OCI-M1 (cell line): ENCODE measurements at places on chromosomes 13 and 19.

DNA sequence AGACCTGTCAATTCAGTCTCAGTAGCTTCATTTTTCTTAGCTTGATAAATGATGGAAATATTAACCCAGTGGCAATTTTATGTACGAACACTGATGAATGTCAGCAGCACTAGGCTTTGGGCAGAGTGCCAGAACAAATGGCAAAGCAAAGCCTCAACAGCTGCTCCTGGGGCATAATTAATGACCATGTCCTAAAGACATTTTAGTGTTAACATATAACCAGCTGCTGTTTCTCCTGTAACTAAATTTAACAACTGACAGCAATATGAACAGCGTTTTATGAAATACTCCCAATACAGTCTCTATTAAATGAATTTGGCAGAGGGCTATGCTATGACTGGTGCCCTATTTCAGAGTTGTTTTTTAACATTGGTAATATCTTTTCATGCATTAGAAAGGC lies 47.1 kb downstream of the ZNF568 start:
- DNase-seq: no peak

GRCh38 chr13:104309431-104309830 lies 1243.2 kb upstream of the SLC10A2 start:
- no peak for DNase-seq

DNA sequence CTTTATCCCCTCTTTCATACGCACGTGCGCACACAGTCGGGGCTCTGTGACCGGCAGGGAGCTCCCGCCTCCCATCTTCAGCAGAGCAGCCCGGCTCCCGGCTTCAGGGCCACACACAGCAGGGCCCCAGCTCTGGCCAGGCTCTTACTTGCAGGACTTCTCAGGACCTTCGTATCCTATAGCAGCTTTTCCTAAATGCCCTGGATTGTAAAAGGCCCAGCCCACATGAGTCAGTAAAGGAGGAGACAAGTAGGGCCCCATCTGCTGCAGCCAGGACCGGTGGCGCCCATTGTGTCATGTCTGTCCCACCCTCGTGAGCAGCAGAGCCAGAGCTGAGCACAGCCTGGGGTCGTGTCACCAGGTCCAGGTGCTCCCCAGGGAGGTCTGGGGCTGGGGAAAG lies 107.6 kb upstream of the VSTM2B start:
- DNase-seq: no peak

DNA sequence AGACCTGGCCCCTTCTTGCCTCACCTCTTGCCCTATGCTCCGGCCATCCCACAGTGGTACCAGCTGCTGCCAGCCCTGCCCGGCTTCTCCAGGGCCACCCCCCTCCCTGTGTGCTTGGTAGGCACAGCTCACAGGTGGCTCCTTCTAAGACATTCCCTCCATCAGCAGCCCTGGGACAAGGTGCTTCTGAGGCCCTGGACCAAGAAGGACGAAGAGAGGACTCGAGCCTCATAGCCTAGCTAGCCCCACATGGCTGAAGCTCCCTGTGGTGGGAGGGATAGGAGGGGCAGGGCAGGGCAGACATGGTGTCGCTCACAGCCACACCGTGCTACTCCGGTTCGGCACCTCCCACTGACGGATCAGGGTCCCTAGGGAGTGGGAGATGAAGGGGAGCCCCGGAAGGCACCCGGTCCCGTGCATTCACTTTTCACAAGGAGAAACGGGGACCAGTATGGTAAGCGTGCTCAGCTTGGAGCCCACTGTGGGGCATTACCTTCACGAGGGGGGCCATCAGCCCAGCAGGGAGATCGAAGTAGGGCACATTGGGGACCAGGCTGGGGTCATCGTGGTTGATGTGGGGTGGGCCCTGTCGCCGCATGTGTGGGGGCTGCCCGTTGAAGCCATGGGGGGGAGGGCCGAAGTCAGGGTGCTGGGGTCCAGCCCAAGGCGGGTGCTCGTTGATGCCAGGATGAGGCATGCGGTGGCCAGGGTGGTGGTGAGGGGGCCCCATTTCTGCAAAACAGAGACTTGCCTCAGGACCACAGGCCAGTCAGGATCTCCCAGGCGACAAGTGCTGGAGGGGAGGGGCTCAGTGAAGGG lies 19.5 kb downstream of the CHERP start:
- no peak for DNase-seq

DNA sequence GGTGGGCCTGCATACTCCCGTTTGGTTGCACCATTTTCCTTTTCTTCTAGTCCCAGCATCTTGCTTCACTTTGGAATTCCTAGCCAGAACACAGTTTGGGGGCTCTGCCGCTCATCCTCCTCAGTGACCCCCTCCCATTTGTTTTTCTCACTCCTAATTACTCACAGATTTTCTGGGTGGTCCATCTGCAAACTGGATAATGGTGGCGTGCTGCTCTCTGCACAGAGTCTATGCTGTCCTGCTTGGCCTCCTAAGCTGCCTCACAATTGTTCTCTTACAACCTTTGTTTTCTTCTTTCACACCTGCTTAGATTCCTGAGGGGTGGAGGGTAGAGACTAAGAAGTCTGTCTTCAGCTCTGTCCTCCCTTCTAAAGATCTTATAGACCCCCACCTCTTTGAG lies 80.8 kb downstream of the SHISA2 start:
- no peak for DNase-seq

GRCh38 chr19:17685451-17686022 lies 2.6 kb downstream of the UNC13A start:
- DNase-seq: no peak

GRCh38 chr13:79936368-79937136 lies 404.4 kb downstream of the SPRY2 start:
- no peak for DNase-seq

- DNase-seq: peak; percentile 52
Measured at GRCh38 chr13:24842549-24843274, 78.7 kb downstream of the RNF17 start.

- no peak for DNase-seq
Measured at GRCh38 chr19:16593181-16593580, 21.0 kb upstream of the SLC35E1 start.

GRCh38 chr13:113834496-113835200 lies 29.2 kb downstream of the GAS6 start:
- DNase-seq: no peak

DNA sequence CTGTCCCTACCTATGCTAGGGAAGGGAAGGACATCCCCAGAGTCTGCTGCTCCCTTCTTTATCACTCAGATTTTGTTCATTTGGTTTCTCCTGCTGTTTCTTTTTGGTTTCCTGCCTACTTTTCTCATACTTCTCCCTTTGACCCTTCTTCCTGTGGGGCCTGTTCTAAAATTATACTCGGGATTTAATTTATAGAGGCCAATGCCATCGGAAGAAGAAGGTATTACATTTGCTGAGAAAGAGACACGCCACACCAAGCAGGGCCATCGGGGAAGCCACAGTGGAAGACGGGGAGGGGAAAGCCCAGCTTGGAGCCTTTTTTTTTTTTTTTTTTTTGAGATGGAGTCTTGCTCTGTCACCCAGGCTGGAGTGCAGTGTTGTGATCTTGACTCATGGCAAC lies 46.8 kb upstream of the FARP1 start:
- no peak for DNase-seq

DNA sequence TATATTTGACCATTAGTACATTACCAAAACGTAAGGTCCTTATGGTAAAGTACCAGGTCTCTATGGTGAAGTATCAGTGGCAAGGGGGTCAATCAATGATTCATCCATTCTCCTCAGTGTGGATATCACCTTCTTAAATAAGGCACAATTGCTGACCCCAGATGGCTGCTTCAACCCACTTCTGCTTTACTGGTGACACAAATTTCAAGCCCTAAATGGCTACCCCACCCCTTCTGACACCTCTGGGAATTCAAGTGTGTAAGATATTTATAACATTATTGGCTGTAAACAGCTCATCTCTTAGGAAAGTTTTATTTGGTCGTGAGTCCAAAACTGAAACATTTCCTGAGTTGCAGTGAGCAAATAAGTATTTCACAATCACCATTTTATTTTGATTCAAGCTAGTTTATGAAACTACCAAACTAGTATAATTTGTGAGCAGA lies 7.9 kb upstream of the WBP4 start:
- peak; percentile 72 for DNase-seq

DNA sequence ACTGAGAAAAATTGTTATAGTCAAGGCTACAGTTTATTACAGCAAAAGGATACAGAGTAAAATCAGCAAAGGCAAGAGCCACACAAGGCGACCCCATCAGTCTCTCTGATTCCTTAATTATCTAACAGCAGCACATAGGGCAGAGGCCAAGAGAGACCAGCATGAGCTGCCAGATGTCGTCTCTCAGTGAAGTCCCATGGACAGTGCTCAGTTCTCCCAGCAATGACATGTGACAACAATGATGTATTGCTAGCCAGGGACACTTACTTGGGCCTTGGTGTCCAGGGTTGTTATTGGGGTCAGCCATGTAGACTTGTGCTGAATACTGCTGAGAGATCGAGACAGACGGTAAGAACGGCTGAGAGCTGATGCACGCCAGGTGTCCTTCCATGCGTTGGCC lies 22.3 kb downstream of the ZSWIM9 start:
- DNase-seq: no peak

GRCh38 chr13:104625201-104625600 lies 1559.0 kb upstream of the SLC10A2 start:
- no peak for DNase-seq

DNA sequence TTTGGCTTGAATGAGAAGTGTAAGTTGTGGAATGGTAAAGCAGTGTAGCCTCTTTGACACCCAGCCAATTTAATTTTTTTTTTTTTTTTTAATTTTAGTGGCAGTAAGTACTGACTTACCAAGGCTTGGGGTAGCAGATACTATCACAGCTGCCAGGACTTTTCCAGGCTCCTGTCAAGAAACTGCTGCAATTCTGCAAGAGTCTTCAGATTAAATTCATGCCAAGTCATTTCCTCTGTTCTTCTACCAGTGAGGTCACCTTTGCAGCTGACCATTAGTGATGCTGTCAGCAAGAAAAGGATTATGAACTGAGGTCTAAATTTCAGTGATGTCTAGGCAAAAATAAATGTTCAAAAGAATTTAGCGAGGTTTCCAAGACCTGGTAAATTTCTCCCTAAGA lies 91.2 kb downstream of the GGACT start:
- peak; percentile 66 for DNase-seq

- peak; percentile 22 for DNase-seq
Measured at GRCh38 chr19:55305983-55306562, 19.1 kb downstream of the TMEM150B start.

GRCh38 chr13:42405665-42406390 lies 133.9 kb downstream of the AKAP11 start:
- no peak for DNase-seq

- peak; percentile 59 for DNase-seq
Measured at GRCh38 chr13:21538753-21539152, 65.2 kb downstream of the MICU2 start.

- DNase-seq: peak; percentile 61
Measured at GRCh38 chr19:30666301-30666803, 294.2 kb downstream of the ZNF536 start.

DNA sequence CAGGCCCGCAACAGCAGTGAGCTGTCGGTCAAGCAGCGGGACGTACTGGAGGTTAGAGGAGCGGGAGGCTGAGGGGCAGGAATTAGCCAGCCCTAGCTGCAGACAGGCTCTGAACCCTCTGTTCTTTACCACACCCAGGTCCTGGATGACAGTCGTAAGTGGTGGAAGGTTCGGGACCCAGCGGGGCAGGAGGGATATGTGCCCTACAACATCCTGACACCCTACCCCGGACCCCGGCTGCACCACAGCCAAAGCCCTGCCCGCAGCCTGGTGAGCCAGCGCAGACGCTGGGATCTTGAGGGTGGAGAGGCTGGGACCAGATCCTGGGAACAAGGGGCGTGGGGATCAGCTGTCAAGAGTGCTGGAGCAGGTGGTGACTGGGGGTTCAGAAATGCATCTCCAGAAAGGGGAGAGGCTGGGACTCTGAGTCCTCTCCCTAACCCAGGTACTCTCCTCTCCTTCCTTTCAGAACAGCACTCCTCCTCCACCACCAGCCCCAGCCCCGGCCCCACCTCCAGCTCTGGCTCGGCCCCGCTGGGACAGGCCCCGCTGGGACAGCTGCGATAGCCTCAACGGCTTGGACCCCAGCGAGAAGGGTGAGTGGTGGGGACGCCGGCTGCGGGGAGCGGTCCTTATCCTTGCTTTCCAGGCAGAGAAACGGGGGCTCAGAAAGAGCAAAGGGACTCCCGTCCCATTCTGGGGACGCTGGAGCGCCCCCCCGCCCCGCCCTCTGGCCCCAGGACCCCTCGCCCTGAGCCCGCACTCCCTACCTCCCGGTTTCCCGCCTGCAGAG lies 10.4 kb downstream of the EPS8L1 start:
- DNase-seq: no peak

- peak; percentile 51 for DNase-seq
Measured at GRCh38 chr19:46080561-46080960, 39.8 kb upstream of the IGFL4 start.

DNA sequence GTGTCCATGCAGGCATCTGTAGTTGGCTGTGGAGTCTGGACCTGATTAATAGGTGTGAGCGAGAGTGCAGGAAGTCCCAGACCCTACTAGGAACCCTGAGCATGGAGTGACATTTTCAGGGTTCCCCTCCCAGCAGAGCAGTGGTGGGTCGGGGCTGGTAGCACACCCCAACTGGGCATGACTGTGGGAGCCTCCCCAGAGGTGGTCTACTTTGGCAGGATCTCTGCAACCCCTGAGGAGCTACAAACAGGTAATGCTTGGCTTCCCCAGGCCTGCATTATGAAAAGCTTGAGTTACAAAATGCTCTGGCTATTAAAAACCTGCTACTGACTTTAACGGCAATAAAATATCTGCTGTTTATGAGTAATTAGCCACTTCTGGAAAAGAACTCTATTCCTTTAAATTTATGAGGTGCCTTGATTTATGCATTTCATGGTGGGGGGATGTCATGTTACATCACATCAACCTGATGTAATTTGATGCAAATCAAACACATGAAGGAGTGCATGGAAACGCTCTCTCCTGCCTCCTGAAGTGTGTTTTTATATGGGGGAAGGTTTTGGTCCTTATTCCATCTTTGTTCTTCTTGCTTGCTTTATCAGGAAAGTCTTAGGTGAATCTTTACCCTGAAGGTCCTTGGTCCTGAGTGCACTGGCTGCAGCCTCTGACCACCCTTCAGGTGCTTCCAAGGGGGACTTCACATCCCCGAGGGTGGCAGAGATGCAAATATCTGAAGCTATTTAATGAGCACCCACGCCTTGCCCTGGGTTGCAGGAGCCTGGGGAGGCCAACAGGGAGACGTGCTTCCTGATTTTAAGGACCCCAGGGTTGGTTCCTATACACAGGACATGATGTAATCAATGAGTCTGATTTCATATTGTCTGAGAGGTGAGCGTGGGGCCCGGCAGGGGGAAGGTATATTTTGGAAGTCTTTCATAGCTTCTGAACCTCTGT lies 54.0 kb downstream of the ZNF536 start:
- no peak for DNase-seq

DNA sequence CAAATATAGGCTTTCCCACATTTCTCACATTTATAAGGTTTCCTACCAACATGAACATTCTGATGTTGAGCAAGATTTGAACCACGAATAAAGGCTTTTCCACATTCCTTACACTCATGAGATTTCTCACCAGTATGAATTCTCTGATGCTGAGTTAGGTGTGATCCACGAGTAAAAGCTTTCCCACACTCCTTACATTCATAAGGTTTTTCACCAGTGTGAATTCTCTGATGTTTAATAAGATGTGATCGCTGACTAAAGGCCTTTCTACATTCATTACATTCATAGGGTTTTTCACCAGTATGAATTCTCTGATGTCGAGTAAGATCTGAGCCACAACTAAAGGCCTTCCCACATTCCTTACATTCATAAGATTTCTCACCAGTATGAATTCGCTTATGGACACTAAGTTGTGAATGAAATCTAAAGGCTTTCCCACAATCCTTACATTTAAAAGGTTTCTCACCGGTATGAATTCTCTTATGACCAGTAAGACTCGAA lies 19.0 kb downstream of the ZNF790 start:
- DNase-seq: peak; percentile 21

- DNase-seq: peak; percentile 70
Measured at GRCh38 chr19:29172302-29172701, 40.6 kb downstream of the UQCRFS1 start.

- DNase-seq: no peak
Measured at GRCh38 chr13:20401531-20401930, 124.1 kb downstream of the CRYL1 start.
